ENCODE measurements at places on chromosomes 2 and 18.

- DNase-seq: no peak
Measured at GRCh38 chr2:3754795-3755194, 51.4 kb downstream of the DCDC2C start.

GRCh38 chr2:239549711-239550255, 149.0 kb upstream of the HDAC4 start:
- DNase-seq: no peak

- no peak for DNase-seq
Measured at GRCh38 chr2:17506736-17507616, 11.3 kb downstream of the RAD51AP2 start.

DNA sequence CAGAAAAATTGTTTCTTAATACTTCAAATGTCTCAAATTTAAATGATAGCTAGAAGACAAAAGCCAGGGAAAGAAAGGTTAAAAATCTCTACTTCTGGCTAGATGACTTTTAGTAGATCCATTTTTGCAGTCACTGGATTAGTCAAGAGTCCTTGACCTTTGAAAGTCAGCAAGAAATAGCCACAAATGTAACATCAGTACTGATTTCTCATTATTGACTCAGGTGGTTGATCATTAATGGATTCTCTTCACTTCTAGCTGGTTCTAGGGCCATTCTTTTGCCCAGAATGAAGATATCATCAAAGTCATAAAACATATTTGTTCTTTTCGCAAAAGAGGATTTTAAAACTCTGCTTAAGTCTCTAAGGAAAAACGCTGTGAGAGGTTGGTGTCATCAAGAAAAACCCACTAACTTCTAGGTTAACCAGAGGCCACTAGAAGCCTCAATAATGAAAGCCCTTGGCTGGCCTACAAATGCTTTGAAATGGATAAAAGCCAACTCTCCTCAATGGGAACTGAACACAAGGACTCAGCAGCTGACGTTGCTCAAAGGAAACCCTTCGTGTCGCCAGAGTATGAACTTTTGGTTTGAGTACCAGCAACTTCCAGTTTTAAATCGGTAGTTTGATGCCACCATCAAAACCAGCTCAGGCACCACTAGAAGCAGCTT, 66.3 kb downstream of the IRS1 start:
- DNase-seq: no peak

GRCh38 chr18:62287781-62288664, 37.1 kb upstream of the TNFRSF11A start:
- no peak for DNase-seq

- DNase-seq: no peak
Measured at GRCh38 chr2:202307690-202308089, 42.1 kb downstream of the NOP58 start.

GRCh38 chr2:30981096-30981495, 157.1 kb downstream of the GALNT14 start:
- DNase-seq: no peak

- no peak for DNase-seq
Measured at GRCh38 chr18:44552706-44553105, 128.0 kb upstream of the SETBP1 start.

DNA sequence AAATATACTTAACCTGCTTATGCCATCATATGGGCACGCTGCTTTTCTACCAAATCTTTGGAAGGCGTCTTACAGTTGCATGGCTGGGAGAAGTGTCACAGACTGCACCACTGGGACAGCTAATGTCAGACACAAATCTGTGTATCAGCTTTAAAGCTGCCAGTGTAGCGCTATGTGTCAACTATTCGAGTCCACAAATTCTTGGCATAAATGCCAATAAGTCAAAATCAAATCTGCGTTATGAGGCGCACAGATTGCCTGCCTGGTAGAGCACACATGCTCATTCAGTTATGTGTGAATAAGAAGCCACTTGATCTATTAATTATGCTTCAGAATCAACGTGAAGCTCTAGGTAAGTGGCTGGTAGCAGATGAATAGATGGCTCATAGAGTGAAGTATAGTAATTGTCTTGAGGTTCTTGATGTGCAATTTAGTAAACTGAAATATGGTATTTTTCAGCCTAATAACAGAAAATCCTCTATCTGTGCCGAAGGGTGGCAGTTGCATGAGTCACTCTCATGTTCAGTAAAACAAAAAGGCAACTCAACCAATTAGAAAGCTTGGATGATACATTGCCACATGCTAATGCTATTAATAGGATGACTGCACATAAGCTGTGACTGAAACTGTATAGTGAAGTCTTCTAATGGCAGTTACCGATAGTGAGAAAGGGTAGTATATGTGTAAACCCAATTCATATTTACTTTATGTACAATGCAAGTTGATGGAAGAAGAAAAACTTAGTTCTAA, 52.0 kb downstream of the DCC start:
- DNase-seq: no peak

DNA sequence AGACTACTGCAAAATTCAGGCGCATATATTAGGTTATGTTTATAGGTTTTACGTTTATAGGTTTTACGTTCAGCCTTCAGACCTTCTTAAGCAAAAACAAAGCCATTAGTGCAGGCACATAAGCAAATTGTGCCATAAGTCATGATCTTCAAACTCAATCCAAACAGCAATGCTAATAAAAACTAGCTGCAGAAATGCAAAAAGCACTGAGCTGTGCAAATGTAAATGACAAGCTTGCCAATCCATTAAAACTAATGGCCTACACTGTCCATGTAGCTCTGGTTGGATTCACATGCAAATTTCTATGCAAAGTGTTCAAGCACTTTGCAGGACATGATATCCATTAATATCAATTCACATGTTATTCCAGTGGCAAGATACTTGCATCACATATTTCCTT, 50.9 kb downstream of the LRPPRC start:
- DNase-seq: no peak

GRCh38 chr18:56481751-56482150, 156.6 kb downstream of the TXNL1 start:
- DNase-seq: no peak

DNA sequence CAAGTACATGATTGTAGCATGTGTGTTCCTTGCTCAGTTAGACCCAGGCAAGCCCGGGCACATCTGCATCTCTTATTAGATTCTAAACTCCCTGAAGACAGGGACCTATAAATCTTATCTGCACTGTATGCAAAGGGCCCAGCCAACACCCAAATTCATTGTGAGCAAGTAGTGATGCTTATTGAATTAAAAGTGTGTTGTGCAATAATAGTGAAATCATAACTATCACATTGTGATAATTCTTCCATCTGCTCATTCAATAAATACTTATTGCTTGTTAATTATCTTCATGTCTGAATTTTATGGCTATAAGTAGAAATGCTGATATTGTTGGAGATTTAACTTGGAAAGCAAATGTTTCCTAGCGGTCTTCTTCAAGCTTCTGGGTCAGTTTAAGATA, 387.5 kb downstream of the SLC4A3 start:
- DNase-seq: no peak

DNA sequence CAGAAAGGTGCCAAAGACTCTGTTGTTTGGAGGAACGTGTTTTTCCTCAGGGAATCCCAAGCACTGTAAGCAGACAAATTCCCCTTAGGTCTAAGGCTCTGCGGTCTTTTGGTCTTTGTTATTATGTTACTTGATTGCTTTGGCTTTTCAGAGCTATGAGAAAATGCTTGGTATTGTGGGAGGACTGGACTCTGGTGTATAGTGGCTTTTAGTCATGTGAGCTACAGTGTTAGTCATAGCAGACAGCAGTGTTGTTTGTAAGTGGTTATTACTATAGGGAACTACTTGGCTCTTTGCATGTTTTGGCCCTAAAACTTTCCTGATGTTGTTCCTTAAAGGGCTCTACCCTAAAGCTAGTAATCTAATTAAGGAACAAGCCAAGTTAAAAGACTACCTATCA, 956.2 kb upstream of the LRATD1 start:
- DNase-seq: no peak

DNA sequence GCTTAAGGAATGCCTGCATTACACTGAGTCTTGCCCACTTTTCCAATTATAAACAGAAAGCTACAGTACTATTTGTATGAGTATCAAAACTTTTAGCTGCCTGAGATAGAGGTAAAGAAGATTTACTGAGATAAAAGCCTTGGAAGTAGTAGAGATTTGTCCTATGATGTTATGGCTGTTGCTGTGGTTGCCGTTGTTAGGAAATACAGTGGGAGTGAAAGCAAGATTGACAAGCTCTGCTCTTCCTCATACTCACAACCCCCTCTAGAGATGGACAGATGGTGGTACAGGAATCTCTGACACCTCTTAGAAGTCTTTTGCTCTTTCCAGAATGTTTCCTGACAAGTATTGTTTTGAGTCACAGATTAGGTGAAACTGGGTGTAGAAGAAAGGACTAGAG, 242.5 kb downstream of the RPIA start:
- no peak for DNase-seq

GRCh38 chr2:233280114-233280693, 27.4 kb upstream of the SAG start:
- no peak for DNase-seq

DNA sequence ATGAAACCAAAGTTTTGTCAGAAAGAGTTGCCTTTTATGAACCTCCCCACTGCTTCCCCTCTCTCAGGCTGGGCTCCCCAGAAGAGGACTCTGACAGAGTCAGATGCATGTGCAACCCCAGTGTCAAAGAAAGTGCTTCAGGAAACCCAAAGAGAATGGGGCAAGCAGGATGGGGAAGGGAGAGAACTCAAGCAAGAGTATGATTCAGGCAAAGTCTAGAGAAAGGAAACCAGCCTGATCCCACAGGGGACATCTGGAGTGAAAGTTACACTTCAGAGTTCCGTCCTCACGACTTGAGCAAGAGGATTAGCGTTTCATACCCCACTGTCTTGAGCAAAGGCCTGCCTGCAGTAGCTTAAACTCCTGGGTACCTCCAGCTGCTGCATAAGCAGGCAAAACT, 51.8 kb upstream of the EPC2 start:
- DNase-seq: no peak

DNA sequence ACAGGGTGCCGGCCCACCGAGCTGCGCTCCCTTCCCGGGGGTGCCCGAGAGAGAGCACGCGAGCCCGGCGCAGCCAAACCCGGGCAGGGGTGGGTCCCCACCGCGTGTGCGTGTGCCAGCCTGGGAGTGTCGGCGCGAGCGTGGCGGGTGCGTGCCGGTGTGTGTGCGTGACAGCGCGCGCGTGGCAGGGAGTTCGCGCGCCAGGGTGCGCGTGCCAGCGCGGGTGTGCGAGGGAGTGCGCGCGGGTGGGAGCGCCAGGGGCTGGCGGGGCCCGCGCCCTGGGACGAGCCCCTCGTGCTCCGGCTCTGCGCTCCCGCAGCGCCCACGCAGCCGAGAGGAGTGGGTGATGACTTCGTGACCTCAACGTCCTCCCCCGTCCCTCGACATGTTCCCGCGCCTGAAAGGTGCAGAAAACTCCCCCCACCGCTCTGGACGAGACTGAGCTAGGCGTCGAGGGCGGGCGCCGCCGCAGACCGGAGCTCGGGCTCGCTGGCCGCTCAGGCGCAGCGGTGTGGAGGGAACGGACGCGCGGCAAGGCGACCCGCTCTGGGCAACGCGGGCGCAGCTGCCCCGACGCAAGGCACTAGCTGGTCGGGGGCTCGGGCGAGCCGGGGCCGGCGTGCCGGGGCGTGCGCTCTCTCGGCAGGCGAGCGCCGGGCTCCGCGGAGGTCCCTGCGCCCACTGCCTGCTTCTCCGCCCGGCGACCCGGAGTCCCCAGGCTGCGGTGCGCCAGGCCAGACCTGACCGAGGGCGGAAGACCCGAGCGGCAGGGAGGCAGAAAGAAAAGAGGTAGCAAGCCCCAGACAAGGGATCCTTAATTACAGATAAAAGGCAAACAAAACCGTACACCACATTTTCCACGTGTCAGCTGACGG, 582.8 kb downstream of the ZEB2 start:
- DNase-seq: peak; percentile 51

DNA sequence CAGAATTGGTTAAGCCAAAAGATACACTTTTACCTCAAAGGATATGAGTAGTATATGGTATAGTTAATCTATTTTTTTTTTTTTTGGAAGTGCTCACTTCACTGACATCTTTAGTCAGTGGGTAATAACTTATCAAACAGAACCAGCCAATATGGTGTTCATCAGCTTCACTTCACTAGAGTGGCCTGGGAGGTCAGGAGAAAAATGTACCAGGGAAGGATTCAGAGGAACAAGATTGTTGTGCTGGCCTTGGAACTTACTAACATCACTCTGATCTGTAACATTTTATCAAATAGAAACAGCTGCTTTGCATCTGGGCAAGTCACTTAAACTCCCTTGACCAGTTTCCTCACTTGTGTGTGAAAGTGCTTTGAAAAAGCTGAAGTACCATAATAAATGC, 962.7 kb downstream of the BCL11A start:
- no peak for DNase-seq

DNA sequence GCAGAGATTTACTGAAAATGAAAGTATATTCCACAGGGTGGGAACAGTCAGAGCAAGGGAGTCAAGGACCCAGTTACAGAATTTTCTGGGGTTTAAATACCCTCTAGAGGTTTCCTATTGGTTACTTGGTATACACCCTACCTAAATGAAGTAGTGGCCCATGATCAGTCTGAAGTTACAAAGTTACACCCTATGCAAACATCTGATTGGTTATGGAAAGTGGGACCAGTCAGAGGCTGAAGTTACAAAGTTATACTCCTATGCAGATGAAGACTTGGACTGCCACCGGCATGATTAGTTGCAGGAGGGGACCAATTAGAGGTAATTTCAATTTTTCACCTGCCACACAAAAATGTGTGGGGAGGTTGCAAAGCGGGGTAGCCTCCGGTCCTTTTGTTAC, 56.2 kb downstream of the USP34 start:
- DNase-seq: no peak

GRCh38 chr2:233419602-233420391, 65.5 kb downstream of the DGKD start:
- DNase-seq: no peak

DNA sequence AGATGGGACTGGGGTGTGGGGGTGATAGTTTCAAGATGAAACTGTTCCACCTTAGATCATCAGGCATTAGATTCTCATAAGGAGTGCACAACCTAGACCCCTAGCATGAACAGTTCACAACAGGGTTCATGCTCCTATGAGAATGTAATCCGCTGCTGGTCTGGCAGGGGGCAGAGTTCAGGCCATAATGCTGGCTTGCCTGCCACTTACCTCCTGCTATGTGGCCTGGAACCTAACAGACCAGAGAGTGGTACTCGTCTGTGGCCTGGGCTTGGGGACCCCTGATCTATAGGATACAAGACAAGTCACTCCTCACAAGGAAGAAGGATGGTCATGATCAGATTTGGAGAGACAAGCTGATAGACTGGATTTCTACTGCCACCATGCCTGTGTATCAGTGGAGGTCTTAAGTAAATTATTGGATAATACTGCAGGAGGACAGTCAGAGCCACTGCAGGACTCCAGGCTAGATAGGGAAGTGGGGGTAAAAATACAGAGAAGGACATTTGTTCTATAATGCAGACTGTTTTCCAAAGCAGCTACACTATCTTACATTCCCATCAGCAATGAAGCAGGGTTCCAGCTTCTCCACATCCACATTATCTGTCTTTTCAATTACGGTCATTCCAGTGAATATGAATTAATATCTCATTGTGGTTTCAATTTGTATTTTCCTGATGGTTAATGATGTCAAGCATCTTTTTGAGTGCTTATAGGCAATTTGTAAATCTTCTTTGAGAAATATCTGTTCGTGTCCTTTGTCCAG, 28.8 kb upstream of the APOB start:
- no peak for DNase-seq

Data from NCI-H510A (cell line).